Activated naive CD4-positive, alpha-beta T cell treated with Interleukin-2 at 50 U/mL for 16 hours (primary cell): ENCODE measurements at places on chromosomes 7 and 10.
A peak's percentile ranks its signal among the peaks of the same experiment; 100 is the strongest.

- DNase-seq, result peak; percentile 94
These were observed 59.1 kb downstream of the ZNF467 start for GRCh38 chr7:149714081-149714909.

- no peak for DNase-seq
These were observed 295.7 kb downstream of the FZD1 start for GRCh38 chr7:91559947-91560346.

DNA sequence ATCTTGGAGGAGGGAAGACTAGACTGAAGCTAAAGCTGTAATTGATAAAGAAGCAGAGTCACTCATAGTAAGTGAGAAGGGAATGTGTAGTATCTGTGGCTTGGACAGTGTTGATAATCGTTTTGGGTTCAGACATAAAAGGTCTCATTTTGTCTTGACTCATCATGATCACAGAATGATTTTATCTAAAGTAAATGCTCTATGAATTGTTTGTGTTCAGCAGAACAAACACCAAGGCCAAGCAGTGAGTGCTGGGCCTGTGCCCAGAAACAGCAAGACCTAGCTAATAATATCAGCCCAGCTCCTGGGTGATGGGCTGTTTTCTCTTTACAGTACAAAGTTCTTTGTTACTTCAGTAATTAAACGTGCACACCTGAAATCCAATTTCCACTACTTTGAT is 26.7 kb upstream of the CD36 start:
- no peak for DNase-seq

GRCh38 chr7:118006979-118007378 is 133.7 kb upstream of the CTTNBP2 start:
- DNase-seq, result no peak

GRCh38 chr7:32462977-32463376 is 27.2 kb downstream of the LSM5 start:
- DNase-seq, result no peak

DNA sequence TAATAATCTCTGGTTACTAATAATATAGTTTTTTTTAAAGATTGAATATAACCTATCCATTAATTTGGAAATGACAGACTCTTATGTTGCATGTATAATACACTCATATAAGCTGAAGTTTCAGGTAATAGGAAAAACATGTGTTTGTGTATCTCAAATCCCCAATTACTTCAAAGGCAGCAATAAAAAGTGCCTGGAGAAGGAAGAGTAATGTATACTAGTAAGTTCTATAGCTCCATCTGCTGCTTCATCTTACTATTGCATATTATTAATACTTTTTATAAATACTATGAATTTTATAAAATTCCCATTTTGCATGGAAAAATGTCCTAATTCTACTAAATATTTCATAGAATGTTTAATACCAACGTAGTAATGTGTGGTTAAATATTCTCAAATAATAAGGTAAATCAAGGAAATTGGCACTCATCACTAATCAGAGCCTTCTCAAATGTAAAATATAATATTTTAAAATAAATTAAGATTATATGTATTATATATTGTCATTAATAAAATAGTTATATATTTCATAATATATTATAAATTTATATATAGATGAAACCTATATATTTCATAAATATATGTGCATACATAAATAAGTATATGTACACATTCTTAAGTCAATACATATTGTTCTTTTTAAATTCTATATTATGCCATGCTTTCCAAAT is 311.9 kb downstream of the HGF start:
- no peak for DNase-seq

GRCh38 chr7:27046854-27047549 is 48.8 kb downstream of the HOXA1 start:
- DNase-seq, result no peak
